ENCODE measurements at places on chromosomes 2 and 18.

DNA sequence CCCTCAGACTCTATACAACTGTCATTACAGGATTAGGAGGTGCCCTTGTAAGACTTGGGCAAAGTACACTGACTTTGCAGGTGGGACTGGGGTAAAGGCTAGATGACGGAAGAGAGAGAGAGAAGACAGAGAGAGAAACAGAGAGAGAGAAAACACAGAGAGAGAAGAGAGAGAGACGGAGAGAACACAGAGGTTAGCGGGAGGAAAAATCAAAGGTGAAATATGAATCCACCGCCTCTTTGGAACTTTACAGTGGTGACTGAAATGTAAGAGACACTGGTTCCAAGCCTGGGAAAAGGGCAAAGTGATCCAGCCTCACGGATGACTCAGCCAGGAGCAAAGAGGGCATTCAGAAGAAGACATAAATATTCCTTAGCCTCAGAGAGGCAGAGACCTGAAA, 25.1 kb upstream of the CAB39 start:
- no peak for DNase-seq

DNA sequence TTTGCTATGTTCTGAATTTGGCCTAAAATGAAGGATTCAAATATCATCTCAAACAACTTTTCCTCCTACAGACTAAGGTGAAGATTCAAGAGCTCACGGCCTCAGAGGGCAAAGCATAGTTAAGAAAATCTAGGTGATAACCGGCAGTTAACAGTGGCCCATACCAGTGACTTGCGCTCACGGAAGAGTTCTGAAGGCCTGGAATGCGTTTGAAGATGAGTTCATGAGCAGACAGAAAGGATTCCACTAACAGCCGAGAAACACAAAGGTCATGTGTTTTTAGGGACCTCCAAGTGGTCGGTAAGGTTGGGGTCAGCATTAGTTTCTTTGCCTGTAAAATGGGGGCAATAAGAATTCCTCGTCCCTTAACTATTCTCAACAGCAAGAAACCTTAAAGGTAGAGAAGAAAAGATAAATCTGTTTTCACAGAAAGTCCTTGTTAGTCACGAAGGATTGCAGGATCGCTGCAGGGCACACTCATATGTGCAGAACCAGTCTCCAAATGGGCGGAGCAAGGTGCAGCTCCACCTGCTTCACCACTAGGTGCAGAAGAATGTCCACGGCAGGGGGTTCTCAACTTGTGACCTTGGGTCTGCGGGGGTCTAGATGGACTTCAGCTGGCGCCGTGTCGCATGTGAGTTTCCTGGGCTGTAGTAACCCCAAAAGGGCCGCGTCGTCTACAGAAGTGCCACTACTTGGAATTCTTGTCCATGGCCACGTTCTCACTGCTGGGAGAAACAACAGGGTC, 708 bp upstream of the RPIA start:
- peak; percentile 3 for DNase-seq

- DNase-seq: no peak
These were observed 19.4 kb downstream of the SP100 start for GRCh38 chr2:230435431-230435830.

- no peak for DNase-seq
These were observed 9.6 kb downstream of the PTRHD1 start for GRCh38 chr2:24783641-24784040.

DNA sequence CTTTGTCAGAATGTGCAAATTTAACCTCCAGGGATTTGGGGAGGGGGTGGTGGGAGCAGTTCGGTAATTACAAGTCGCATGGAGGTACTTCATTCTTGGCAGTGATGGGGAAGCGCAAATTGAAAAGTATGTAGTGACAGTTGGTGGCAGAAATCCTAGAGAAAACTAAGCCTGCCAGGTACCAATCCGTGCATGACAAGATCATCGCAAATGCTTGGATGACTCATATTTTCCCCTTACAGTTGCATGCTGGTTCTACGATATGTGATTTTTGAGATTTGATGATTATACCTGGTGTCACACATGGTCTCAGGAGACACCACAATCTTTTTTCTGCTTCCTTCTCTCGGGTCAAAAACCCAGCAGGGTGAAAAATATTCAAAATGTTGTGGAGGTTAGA, 479.7 kb upstream of the ID2 start:
- no peak for DNase-seq
